Activated T-helper 1 cell treated with Interleukin-2 at 50 U/mL for 16 hours (primary cell): ENCODE measurements at places on chromosomes 11 and 22.

- no peak for DNase-seq
Measured at GRCh38 chr22:31659246-31659645, 2.8 kb downstream of the PISD start.

DNA sequence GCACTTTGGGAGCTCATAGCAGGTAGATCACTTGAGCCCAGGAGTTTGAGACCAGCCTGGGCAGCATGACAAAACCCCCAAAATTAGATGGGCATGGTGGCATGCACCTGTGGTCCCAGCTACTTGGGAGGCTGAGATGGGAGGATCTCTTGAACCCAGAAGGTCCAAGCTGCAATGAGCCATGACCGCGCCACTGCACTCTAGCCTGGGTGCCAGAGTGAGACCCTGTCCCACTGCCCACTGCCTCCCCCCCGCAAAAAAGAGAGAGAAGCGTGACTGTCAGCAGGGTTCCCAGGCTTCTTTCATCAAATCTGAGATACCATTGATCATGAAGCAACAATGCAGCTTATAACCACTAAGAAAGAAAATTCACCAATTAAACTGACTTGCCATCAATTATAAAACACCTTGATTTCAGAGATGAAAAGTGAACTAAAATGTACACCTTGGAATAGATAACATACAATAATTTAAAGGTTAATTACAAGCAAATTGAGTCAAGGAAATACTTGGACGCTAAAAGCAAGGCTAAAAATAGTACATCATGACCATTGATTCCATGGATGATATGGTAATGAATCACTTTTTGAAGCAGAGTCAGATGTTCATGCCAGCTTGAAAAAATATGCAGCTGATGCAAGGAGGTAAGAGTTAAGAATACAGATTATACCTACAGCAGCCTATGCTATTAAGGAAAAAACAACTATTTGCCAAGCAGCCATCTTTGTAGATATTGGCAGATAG is 90.8 kb upstream of the ALKBH3 start:
- DNase-seq = no peak

GRCh38 chr11:23359297-23359696 is 499.0 kb upstream of the CCDC179 start:
- DNase-seq = no peak

GRCh38 chr11:1994121-1994520 is 3.5 kb downstream of the H19 start:
- DNase-seq = no peak

GRCh38 chr22:46583571-46583970 is 36.6 kb upstream of the GRAMD4 start:
- DNase-seq = no peak

DNA sequence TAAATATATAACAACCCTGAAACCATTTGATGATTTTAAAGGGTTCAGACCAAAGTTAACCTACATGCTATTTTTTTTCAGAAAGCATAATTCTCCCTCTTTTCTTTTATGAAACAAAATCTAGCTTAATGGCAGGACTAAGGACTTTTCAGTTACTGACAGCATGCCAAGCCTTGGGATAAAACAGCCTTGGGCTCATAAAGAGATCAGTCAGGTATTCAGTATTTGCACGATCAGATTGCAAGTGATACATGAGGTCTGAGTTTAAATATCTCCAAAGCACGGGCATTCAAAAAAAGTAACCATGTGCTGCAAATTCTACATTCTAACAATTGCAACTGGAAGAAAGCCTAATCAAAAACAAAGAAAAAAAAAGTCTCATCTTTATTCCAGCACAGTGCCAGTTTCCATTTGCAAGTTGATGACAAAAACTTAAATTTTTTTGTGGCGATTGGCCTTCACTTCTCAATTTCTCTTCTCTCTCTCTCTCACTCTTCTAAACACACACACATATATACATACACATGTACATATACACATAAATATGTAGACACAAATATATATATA is 60.1 kb downstream of the CTSC start:
- DNase-seq = no peak

DNA sequence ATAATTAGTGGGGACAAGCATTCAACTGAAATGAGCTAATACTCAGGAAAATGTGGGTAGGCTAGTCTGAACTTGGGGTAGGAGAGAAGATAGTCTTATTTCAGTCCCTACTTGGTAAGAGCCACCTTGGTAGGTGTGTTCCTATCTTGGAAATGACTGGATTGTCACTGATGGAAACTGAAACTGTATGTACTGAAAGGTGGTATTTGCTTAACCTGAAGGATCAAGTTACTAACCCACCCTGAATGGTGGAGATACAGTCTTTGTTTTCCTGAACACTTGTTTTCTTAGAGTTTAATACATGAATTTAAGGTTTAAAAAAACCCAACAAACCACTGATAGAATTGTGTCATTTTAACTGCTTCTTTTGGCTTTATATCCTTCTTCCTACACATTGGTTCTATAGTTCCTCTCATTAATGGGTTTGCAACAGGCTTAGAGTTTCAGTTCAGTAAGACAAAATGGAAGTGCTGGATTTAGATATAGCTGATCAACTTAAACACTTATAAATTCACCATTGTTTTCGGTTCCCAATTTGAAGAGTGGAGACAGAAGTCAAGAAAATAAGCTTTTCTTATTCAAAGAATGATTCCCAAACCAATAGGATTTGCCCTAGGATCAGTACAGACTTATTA is 4.2 kb downstream of the FAR1 start:
- DNase-seq = no peak

GRCh38 chr11:48193876-48194275 is 22.7 kb upstream of the OR4B1 start:
- DNase-seq = no peak

DNA sequence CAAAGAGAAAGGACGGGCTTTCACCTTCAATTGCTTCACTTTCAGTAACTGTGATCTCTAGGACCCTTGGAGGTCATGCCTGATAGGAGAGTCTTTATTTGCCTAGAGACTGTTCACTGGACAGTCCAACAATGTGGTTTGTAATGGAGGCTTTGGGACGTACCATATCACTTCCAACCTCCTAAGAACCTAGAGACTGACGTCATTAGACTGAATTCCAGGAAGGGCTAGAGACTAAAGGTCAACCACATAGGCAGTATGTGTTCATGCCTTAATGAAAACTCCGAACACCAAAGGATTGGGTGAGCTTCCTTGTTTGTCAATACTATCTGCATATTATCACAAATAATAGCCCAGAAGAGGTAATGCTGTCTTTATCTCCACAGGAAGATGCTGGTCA is 53.7 kb upstream of the CNTN5 start:
- DNase-seq = no peak

GRCh38 chr11:119436711-119437110 is 13.7 kb upstream of the THY1 start:
- DNase-seq = no peak

- DNase-seq = no peak
Measured at GRCh38 chr11:116109228-116109627, 605.0 kb upstream of the CADM1 start.

DNA sequence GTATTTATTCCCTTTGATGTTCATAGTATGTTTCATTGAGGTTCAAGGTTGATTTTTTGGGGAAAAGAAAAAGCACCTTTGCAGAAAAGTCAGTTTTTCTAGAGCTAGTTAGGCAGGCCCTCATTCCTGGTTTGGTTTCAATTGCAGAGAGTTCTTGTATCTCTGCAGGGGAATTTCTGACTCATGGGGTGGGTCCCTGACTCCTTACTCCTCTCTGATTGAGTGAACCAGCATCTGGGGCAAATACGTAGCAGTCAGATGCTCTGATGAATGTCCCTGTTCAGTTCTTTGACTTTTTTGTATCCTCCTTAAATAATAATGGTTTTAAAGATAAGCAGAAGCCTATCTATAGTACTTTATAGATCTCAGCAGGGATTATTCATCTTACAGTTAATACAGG is 7.7 kb upstream of the NCR3LG1 start:
- DNase-seq = no peak

- no peak for DNase-seq
Measured at GRCh38 chr11:29260939-29261705, 755.7 kb downstream of the KCNA4 start.

- DNase-seq = no peak
Measured at GRCh38 chr11:60348116-60348515, 21.1 kb downstream of the MS4A6E start.

GRCh38 chr11:24588081-24588480 is 91.2 kb downstream of the LUZP2 start:
- DNase-seq = no peak

GRCh38 chr22:20433191-20433590 is 4.4 kb downstream of the SCARF2 start:
- DNase-seq = no peak

GRCh38 chr11:9660886-9661285 is 3.0 kb upstream of the SWAP70 start:
- DNase-seq = no peak

DNA sequence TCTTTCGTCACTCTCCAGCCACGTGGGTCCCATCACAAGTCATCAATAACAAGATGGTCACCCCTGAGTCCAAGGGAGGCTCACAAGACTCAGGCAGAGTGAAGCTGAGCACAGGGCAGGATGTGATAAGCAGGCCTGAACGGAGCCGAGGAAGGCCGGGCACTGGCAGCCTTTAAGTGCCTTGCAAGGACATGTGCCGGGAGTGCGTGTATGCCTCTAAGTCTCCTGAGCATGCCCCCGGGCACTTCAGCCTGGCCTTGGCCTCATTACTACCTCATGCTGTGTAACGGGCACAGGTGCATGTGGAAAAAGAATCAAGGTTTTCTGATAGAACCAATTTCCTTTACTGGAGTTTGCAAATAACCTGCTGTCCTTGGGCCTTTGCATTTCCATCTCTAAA is 55.8 kb downstream of the UBASH3B start:
- DNase-seq = no peak

- no peak for DNase-seq
Measured at GRCh38 chr11:75851203-75851602, 36.2 kb downstream of the UVRAG start.

DNA sequence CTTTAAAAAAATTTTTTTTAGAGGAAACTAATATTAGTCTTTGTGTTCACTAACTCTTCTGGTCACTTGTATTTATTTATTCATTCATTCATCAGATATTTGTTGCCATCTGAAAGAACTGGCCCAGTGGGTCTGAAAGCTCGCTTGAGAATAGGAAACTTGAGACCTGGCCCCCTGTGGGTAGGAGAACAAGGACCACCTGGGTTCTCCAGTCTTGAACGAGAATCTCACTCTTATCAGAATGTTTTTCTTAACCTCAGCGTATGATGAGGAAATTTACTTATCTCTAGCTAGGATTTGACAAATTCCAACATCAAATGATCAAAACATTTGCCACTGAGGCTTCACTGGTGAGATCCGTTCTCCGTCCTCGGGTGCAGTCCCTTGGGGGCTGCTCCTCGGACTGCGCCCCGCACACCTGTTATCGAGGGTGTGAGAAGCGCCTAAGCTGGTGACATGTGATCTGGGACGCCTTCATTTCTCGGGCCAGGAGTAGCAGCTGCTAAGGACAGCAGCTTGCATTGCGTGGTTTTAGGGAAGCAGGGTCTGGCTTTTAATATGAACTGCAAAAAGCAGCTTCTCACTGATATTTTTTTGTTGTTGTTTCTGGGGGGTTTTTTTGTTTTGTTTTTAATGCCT is 6.3 kb downstream of the C22orf31 start:
- no peak for DNase-seq

DNA sequence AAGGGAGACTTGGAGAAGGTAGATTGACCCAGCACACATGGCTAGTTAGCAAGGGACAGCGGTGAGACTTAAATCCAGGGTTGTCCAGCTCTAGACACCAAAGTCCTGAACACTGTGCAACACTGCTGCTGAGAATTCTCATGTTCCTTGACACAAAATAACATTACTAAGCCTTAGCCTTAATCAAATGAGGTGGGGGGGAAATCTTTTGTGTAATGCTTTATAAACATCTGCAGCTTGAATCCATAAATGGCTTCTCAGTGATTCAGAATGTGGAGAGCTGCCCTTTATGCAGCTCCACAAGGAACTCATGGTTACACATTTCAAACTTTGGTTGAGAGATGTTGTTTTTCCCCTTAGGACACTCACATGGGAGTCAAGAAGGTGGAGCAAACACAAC is 80.0 kb downstream of the CD44 start:
- no peak for DNase-seq

DNA sequence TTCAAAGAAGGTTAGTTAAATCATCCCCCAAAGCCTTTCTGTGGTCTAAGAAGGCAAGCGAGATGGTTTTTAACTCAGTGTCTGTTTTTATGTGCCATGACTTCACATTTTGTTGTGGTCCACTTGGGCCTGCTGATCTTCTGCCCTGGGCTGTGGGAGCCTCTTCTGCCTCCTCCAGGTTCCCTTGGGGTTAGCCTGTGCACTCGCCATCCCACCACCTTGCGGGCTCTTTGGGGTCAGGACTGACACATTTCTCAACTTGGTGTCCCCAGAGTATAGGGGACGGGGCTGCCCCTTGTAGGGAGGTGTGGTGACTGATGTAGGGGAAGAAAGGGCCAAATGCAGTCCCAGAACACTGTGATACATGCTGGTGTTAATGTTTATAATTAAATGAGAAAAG is 207.0 kb downstream of the TBC1D22A start:
- no peak for DNase-seq

DNA sequence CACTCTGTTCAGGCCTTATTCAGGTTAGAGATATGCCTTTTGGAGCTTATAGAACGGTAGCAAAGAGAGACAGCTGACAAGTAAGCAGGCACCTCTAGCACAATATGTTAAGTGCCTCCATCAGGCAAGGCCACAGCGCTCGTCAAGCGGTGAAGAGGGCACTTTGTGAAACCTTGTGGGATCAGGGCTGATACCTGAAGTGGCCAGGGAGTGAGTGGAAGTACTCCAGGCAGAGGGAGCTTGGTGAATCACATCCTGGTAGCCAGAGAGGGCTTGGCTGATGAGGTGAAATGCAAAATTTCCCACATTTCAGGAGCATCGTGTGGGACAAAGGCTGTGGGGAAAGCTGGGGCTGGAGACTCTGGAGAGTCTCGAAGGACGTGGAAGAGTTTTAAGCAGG is 87.4 kb downstream of the PKNOX2 start:
- DNase-seq = no peak
